ENCODE measurements at places on chromosomes 5 and 9.
A peak's percentile ranks its signal among the peaks of the same experiment; 100 is the strongest.

GRCh38 chr5:155250596-155250995, 237.0 kb downstream of the KIF4B start:
- no peak for DNase-seq

DNA sequence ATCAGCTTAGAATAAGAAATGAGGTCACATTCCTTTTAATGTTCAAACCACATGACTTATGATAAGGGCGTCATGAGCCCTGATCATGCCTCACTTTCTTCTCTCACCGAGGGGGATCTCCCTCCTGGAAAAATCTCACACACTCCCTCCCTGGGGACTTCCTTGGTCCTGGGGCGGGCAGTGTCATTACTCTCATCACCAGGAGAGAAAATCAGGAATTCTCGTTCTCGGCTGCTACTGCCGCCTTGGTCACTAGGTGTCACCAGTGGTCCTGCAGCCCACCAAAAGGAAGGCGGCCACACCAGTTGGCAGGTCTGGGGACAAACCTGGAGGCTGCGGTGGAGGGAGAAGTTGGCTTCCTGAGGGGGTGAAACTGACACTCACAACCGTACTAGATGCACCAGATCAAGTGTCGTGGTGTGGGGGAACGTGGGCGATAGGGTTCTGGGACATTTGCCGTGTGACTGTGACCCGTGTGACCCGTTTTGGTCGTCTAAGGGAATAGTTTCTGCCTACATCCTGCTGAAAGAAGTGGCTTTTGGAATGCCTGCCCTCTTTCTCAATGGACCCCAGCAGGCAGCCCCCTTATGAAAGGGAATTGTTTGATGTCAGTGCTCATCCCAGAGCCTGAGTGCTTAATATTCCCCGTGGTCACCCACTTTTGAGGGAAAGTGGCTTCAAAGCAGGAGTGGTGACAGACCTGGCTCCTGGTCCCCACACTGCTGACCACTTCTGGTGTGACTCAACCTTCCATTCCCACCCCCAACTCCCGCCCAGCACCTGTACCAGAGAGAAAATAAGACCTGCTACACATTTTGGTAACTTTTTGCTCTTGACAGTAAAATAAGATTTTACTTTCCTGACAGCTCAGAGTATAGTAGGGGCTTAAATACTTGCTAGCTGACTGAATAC, 63.2 kb downstream of the ACER2 start:
- no peak for DNase-seq

- no peak for DNase-seq
These were observed 40.9 kb downstream of the CPEB4 start for GRCh38 chr5:173928871-173929574.

DNA sequence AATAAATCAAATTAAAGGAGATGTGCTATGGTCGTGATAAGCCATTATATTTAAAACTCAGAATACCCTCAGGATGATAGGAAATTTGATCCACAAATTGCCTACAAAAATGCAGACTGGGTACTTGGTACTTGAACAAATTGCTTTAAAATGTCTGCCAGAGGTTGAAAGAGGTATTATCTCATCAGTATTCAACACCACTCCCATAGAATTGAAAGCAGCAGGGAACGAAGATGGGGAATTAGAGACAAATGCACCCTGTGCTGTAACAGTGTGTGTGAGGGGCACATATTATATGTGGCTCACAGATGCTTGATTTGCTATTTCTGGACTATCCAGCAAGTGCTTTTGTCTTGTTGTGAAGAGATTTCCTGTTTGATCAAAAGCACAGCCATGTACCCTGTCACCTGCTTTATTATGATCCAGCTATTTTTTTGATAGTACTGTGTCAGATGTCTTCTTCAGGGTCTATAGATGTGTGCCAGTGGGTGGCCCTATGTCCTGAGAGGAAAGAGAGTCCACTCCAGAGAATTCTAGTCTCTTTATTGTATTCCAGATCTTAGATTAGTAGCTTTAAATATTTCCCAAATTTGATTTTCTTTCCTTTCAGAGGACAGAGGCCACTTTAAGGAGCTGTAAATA, 120.1 kb downstream of the XRCC4 start:
- no peak for DNase-seq

DNA sequence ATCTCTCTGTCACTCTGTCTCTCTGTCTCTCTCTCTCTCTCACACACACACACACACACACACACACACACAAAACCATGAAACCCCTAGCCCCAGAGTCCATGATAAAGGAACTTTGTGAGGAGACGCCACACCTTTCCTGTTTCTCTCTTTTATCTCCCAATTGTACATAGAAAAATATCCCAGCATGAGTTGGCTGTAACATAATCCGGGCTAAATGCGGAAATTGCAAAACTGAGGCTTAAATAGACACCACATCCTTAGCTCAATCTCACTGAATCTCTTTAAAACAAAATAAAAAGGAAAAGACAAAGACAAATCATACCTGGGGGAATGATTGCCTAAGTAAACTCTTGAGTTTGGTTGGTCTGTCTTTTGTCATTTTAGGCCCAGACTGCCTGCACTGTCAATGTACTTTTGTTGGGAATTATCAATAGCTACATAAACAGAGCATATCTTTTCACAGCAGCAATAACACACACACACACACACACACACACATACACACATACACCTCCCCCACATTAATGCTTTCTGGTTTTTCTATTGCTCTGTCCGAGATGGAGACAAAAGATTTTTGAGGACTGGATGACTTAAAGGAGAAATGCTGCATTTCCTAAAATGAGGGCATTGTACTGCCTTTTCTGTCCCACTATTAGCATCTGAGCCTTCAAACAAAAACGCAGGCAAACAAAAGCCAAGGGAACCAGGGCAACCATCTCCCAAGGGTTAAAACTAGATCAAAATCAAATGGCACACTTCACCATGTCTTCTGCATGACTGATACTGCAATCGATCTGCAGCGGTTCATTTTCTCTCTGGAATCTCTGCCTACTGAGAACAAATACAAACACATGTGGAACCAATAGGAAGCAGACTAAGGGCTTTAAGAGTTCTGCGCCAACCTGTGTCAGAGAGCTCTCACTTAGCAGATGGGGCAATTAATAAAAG, 321.5 kb downstream of the NFIB start:
- DNase-seq: no peak

DNA sequence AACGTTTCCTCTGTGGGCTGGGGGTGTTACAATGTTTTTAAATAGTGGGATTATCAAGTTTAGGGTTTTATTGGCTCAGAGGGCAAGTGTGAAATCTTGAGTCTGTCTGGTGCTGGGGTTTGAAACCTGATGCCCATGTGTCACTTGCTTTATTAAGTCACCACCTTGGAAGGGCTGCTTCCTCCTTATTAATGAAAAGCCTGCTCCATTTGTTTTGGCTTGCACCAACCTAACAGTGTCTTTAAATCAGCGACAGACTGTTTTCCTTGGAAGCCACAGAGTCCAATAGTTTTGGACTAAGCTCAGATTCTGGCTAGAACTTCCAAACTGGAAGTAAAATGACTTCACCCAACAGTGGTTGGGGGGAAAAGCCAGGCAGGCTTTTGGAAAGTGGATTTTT, 10.7 kb upstream of the PALM2AKAP2 start:
- DNase-seq: no peak

DNA sequence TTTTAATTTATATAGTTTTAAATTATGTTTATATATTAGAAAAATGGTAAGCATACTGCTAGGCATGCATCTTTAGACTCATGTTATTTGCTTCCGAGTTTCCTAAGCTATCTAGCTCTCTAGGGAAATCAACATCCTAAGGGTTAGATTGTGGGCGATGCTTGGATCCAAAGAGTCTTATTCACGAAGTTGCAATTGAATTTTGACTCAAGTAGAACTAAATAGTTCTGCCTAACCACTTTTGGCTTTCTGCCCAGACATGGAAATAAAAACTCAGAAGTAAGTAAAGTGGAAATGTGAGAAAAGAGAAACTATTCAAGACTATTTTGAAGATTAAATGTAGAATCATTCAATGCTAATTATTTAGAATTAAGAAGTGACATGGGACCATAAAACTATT, 440.4 kb downstream of the CDH18 start:
- DNase-seq: peak; percentile 46

DNA sequence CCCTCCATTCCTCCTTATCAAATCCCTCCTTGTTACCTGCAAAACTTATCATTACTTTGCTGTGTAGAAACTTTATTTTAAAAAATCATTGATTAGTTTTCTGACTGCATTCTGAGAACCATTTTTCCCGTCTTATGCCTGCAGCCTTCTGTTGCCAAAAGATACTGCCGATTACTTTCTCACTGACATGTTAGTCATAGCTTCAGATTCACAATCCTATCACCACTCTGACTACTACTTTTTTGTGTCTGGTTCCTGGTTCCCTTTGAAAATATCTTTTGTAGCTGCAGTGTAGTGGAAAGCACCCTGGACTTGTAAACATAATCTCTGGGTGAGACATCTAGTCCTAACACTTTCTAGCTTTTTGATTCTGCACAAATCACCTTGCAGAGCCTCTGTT, 71.7 kb downstream of the NR2F1 start:
- DNase-seq: no peak

DNA sequence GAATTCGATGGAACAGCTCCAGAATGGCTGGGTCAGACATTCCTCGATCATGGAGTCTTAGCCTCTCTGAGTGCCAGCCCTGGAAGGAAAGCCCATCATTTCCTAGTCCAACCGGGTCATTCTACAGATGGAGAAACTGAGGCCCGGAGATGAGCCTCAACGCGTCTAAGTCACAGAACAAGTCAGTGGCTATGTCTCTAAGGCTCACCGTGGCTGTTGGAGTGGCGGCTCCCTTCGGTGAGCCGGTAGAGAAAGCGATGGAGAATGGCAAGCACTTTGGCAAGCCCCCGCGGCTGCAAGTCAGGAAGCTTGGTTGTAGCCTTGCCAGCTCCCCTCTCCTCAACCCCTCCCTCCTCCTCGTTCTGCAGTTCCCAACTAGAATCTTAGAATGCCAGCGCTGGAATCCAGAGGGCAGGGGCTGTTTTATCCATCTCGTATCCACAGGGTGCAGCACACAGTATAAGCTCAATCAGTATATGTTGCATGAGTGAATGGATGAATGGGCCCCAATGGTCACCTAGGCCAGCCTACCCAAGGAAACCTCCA, 438 bp upstream of the ARSI start:
- no peak for DNase-seq

DNA sequence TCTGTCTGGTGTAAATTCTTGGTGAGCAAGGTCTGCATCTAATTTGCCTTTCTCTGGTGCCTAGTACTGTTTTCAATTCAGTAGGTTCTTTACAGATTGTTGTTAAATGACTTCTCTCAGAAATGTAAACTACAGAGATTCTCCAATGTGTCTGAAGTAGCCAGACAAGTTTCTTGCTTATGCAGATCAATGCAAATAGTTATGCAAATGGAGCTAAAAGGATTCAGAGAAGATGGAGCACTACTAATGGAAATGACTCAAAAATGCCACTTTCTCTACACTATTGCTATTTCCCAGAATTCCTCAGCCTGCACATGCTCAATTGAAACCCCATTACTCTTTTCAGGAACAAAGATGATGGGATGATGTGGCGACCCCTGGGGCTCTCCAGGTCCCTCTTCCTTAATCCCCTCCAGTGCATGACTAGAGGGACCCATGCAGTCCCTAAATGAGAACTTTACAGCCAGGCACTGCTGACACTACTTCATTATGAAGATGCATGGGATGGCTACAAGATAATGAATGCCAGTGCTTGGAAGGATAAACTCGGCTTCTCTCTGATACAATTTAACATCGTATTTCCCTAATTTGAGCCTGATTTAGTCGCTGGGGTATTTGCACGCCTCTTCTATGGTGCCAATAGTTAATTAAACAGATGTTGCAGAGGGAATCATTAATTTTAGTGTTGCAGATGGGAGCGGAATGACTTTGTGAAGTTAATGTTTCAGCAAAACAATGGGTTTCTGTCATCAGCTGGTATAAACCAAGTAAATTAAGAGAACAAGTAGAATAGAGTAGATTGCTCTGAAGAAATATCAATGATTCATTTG, 753.2 kb downstream of the TLR4 start:
- DNase-seq: no peak

GRCh38 chr9:21160178-21160577, 6.3 kb downstream of the IFNA21 start:
- DNase-seq: no peak

DNA sequence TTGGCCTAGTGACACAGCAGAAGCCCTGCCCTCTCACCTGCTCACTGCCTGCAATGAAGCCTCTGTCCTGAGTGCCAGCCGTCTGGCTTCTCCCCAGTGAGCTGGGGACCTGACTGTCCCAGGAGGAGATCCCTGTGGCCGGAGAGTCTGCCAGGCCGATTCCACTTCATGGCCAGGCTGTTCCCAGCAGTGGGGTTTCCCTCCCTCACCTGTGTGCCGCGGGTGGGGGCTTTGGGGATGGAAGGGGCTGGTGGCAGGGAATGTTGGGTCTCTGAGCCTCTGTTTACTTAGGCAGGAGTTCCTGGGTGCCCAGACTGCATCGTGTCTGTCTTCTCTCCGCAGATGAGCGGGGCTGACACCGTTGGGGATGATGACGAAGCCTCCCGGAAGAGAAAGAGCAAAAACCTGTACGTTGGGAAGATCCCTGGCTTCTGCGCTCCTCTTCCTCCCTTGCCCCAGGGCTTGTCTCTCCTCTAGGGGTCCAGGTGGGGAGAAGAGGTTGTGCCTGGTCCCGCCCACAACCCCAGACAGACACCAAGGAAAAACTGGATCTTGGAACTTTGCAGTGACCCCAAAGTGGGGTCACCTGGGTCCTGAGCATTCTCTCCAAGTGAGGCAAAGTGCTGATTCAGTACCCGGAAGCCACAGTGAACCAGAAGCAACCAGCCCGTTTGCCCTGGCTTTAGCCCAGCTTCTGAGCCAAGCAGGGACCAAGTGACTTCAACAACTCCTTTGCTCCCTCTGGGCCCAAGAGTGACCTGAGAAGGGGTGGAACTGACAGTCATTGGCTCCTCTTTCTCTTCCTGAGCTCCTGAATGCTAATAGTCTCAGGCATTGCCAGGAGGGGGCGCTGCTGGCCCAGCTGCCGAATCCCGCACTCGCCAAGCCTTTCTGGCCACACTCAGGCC, 127.7 kb downstream of the RGS3 start:
- no peak for DNase-seq

- no peak for DNase-seq
These were observed 200.8 kb downstream of the DIRAS2 start for GRCh38 chr9:90441814-90442213.

DNA sequence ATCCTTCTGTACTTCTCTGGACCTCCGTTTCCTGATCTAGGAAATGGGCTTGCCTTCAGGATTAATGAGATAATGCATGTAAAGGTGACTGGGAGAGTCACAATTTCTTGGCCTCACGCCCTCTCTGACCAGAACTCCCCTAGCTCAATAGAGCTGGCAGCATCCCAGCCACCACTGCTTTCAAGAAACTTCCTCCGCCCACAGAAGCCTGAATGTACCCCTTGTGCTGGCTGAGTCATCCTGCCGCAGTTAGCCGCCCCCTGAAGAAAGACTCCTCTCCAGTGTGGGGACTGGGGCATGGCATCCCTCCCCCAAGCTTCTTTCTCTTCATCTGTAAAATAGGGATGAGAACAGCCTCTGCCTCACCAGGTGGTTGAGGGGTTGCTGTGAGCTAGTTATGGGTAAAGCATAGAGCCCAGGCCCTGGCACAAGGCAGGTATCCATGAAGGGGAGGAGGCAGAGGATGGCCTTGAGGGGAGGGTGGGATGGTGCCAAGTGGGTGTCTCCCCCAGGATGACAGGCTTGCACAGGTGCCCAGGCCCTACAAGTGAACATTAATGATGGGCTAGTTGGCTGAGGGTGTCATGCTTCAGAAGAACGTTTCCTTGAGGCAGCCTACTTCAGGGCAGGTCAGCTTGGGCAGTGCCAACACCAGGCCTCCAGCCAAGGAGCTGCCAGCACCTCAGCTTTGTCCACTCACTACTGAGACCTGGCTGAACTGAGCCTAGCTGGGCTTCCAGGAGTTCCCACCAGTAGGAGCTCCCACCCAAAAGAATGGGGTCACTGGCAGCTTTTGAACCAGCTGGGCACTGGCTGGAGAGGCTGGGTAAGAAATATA, 3.4 kb downstream of the PDLIM4 start:
- peak; percentile 51 for DNase-seq
